A549 treated with RU486 at 1 μM for 4 hours (cell line): ENCODE measurements at places on chromosomes 5 and 9. TPM values are rescaled to one million over a fixed set of nuclear protein-coding genes. Genes with fewer than 3 reads are reported as not detected.

The OR1N1 gene
- not detected in 5 replicates for total RNA-seq

The STPG3 gene
- total RNA-seq = not detected in 5 replicates

The PCSK5 gene
- 0.81 to 1.2 TPM (median 1.0 TPM) in 5 replicates for total RNA-seq

The AQP7 gene
- total RNA-seq = 0.35 to 0.74 TPM (median 0.53 TPM) in 5 replicates

The ENTPD2 gene
- 0.31 to 1.1 TPM (median 0.91 TPM) in 5 replicates for total RNA-seq

The SLC27A6 gene
- not detected in 5 replicates for total RNA-seq

The F12 gene
- 11.8 to 26.6 TPM (median 21.3 TPM) in 5 replicates for total RNA-seq

The FREM1 gene
- total RNA-seq = not detected in 5 replicates

The SETX gene
- 17.5 to 22.6 TPM (median 21.5 TPM) in 5 replicates for total RNA-seq

The CLTA gene
- 311 to 420 TPM (median 398 TPM) in 5 replicates for total RNA-seq

The NDUFS4 gene
- total RNA-seq = 106 to 146 TPM (median 119 TPM) in 5 replicates

The DMRT2 gene
- total RNA-seq = 0.13 TPM in 1 of 5 replicates, not detected in the others

The ADAMTS6 gene
- 0.06 to 0.31 TPM (median 0.08 TPM) in 5 replicates for total RNA-seq

The IRGM gene
- 0.06 to 0.37 TPM (median 0.15 TPM) in 3 of 5 replicates, not detected in the others for total RNA-seq

The CDO1 gene
- 0.14 TPM in 1 of 5 replicates, not detected in the others for total RNA-seq

The PCDHB3 gene
- total RNA-seq = 0.03 to 0.06 TPM in 2 of 5 replicates, not detected in the others

The GRXCR2 gene
- not detected in 5 replicates for total RNA-seq

The FOXD4L3 gene
- total RNA-seq = 0.07 to 0.29 TPM (median 0.09 TPM) in 5 replicates
